ENCODE measurements at places on chromosomes 12 and 14.

GRCh38 chr12:102966200-102966863, 8.9 kb downstream of the ASCL1 start:
- DNase-seq = no peak

- no peak for DNase-seq
These were observed 112.2 kb downstream of the KCNA5 start for GRCh38 chr12:5155866-5156265.

DNA sequence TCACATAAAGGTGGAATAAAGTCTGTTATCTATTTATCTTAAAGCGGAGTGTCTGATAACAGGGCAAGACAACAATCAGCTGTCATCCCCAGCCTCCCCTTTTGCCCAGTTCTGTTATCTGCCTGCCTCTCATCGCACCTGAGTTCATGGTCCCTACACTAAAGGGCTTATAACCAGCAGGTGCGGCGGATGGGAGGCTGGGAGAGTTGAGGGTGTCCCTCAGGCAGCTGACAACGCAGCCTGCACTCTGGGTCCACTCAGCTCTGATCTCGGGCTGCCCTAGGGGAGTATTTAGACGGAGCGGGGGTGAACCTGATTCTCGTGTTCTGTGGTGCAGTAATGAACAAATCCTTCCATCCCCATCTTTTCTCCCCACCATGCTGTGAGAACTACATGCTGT, 34.0 kb upstream of the JDP2 start:
- no peak for DNase-seq

DNA sequence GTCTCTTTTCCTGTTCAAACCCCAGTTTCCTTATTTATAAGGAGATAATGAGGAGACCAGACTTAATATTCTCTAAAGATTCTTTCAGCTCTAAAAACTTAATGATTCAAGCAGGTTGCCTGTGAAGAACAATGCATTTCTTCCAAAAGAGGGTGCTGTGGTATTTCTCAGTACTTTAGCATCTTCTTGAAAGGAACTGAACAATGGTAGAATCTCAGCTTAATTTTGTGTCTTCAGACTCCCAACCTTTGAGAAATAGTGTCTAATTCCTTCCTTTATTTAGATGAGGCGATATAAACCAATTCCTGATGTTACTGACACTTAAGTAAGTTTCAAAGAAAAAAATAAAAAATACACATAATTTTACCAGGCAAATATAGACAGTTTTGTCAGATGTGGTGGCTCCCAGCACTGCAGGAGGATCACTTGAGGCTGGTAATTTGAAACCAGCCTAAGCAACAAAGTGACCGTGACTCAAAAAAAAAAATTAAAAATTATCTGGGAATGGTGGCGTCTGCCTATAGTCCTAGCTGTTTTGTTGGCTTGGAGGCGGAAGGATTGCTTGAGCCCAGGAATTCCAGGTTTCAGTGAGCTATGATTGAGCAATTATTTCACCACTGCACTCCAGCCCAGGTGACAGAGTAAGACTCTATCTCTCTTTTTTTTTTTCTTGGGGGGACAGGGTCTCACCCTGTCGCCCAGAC, 76.9 kb upstream of the PSMA6 start:
- DNase-seq = no peak

DNA sequence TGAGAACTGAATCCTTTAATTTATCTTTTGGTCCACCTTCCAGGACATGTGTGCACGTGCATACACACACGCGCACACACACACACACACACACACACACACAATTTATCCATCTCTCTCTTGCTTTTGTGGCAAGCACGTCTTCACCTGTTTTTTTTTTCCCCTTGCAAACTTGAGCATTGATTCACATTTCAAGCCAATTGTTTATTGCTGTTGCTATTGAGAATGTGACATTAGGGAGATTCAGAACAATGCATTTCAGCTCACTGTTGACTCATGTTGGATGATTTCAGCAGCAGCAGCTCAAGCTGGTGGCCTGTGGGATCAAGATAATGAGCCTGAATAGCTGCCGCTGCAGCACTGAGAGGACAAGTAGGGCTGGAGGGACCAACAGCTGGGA, 128.9 kb downstream of the SNAPC1 start:
- DNase-seq = peak; percentile 2

GRCh38 chr12:54701940-54702592, 53.9 kb upstream of the DCD start:
- no peak for DNase-seq

DNA sequence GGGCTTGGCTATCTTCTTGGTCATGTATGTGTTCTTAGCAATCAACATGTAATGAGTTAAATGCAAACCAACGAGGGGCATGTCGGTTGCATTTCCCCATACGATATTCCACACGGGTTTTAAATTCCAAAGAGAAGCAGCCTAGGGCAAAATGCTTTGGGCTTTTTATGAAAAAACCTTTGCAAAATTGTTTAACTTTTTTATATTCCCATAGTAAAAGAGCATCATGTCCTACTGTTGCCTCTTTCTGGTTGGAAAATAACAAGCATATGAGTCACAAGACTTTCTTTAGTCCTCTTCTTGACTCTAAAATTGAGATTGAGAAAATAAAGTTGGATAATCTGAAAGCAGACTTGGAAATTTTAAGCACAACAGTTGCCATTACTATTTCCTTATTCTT, 3.8 kb upstream of the DIO2 start:
- no peak for DNase-seq

- no peak for DNase-seq
These were observed 6.1 kb downstream of the HOXC5 start for GRCh38 chr12:54038871-54039414.

GRCh38 chr12:59322473-59322872, 273.4 kb upstream of the SLC16A7 start:
- DNase-seq = no peak

DNA sequence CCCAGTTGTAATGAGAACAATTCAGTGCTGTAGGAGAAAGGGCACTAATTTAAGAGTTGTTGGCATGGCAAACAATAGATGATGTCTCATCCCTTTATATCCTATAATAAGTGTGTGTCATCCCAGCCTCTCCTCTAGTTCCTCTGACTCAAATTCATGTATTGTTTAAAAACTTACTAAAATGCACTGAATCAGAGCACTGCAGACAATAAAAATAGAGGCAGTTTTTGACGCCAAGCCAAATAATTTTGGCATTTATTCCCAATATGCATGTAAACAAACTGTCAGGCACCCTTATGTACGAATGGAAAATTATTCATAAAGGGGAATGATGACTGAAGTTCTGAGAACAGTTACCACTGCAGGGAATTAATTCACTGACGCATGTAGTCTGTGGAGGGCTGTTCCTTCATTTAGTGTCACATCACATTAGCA, 57.9 kb upstream of the TMX1 start:
- peak; percentile 17 for DNase-seq

GRCh38 chr14:74249433-74250375, 10.5 kb downstream of the VSX2 start:
- DNase-seq = no peak

- no peak for DNase-seq
These were observed 21.3 kb upstream of the RFLNA start for GRCh38 chr12:124273630-124274029.

GRCh38 chr12:71645268-71645667, 18.4 kb downstream of the ZFC3H1 start:
- no peak for DNase-seq

GRCh38 chr14:32298346-32298745, 30.8 kb upstream of the AKAP6 start:
- no peak for DNase-seq

DNA sequence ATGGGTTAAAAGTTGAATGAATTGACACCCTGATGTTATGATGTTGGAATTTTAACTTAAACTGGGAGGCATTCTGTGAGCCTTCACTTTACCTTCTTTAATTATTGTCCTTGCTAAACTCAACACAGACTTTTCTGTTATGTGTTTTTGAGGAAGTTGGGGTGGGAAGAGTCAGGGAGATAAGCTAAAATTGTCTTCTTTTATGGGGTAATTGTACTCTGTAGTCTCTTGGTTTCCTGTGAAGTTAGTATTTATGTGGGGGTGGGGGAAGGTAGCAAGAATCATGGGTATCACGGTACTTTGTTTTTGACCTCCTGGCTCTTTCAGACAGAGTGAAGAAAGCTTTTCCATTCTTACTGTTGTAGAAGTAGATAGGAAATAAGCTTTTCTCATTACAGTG, 32.9 kb downstream of the RAB21 start:
- DNase-seq = no peak

DNA sequence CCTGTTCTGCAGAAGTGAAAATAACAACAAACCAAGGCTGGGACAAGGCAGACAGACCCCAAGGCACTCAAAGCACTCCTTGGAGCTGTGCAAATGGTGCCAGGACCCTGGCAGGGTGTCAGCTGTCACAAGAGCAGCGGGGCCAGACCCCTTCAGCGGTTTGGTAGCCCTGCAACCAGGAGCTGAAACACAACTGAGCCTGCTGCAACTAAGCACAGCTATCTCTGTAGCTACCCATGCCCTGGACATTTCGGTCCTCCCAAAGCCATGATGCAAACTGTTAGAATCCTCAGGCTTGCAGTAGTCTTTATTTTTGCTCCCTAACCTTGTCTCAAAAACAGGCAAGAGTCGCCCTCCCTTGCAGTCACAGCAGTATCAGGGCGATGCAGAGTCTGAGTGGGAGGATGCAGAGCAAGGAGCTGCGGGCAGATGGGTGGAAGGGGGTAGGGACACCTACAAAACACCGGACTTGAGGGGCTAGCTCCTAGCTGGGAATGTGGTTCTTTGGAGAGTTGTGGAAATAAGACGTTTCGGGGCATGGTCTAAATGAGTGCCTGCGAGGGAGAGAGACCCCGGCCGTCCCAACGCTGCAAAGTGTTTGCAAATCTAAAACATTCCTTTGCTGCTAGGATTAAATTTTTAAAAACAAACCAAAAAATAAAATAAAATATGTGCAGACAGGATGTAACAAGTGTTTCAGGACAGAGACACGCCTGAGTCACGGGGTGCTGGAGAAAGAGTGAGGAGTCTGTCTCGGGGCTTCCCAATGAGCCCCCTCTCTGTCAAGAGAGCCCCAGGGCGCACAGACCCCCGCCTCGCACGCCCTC, 1.0 kb downstream of the NUAK1 start:
- DNase-seq = no peak

- DNase-seq = no peak
These were observed 148.3 kb downstream of the KCNA5 start for GRCh38 chr12:5191803-5192538.

GRCh38 chr12:79662046-79662811, 28.5 kb downstream of the PAWR start:
- no peak for DNase-seq

DNA sequence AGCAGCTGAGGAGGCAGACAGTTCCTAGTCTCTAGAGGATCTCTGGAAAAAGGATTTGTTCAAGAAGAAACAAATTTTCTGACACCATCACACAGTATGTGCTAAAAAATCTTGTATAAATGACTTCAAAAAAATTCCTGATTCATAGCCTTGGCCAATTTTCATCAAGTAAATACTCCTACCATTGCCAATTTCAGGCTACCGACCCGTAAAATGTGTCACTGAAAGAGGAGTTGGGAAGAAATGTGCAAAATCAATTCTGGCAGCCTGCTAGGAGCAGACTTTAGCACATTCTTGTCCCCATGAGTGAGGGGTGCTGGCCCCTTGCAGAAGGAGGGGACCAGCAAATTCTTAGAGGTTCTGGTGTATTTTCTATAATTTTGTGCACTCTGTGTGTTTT, 109.4 kb downstream of the TMEM30B start:
- no peak for DNase-seq

GRCh38 chr12:77553976-77554619, 276.6 kb upstream of the NAV3 start:
- no peak for DNase-seq

- no peak for DNase-seq
These were observed 675 bp downstream of the NEDD8 start for GRCh38 chr14:24231263-24232120.

DNA sequence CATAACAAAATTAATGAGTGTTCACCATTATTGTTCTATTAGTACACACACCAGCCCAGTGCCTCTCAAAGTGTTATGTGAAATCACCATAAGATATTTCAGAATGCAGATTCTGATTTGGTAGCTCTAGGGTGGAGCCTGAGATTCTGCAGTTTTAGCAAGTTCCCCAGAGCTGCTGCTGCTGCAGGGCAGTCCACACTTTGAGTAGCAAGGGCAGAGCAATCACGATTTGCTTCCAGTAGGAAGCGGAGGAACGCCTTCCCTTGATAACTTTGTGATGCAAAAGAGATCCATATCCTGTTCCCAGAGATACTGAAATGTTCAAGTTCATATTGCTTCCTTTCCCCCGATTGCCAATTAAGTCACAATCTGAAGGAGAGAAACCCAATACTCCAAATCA, 57.9 kb downstream of the SLC17A8 start:
- DNase-seq = no peak

GRCh38 chr12:25051656-25052195, 102.8 kb upstream of the BCAT1 start:
- DNase-seq = no peak

- DNase-seq = no peak
These were observed 12.5 kb upstream of the SAMD4A start for GRCh38 chr14:54554401-54554800.

DNA sequence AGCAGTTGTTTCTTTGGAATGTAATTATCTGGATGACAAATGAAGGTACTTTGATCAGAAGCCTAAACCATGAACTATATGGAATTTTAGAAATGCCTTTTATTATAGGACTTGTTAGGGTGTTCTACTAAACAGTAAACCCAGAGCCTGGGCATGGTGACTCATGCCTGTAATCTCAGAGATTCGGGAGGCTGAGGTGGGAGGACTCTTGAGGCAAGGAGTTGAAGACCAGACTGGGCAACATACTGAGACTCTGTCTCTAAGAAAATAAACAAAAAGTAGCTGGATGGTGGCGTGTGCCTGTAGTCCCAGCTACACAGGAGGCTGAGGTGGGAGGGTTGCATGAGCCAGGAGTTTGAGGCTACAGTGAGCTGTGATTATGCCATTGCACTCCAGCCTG, 23.9 kb downstream of the PALS1 start:
- no peak for DNase-seq

DNA sequence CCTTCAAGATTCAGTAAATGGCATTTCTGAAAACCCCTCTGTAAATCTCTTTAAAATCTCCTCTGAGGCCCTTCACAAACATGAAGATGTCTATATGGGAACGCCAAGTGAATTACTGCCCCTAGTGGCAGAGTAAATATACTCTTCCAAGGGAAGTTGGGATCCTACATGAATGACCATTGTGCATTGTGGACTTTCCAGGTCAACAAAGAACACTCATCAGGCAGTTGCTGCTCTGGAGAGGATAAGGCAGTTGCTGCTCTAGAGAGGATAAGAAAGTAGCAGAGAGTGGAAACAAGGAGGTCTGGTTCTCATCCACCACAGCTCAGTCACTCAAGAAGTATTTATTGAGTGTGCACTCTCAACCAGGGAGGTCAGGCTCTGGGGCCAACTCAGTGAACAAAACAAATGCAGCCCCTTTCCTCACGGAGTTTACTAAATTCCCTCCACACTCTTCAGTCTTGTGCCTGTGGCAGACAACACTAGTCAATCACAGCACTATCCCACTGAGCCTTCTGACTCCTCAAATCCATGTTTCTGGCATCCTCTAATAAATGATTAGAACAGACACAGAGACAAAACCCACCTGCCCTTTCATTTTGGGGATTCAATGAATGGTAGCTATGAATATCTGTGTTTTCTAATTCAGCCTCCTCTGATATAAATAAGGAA, 52.9 kb downstream of the SVOP start:
- no peak for DNase-seq
